CD14-positive monocyte (primary cell): ENCODE measurements at places on chromosomes 12 and 14. TPM values are rescaled to one million over a fixed set of nuclear protein-coding genes. Genes with fewer than 3 reads are reported as not detected.

WIF1 gene
- polyA plus RNA-seq = not detected

PIWIL1 gene
- polyA plus RNA-seq = not detected

MYH7 gene
- polyA plus RNA-seq = not detected

INHBE gene
- polyA plus RNA-seq = not detected

GRCh38 chr12:52774629-52775250 lies 2.4 kb downstream of the KRT76 start:
- no peak for DNase-seq
